ENCODE measurements at places on chromosomes 2 and 18.

DNA sequence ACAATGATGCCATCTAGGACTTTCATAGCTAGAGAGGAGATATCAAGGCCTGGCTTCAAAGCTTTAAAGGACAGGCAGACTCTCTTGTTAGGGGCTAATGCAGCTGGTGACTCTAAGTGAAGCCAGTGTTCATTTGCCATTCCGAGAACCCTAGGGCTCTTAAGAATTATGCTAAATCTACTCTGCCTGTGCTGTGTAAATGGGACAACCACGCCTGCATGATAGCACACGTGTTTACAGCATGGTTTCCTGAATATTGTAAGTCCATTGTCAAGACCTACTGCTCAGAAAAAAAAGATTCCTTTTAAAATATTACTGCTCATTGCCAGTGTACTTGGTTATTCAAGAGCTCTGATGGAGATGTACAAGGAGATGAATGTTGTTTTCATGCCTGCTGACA lies 188.4 kb downstream of the SEPTIN10 start:
- DNase-seq: no peak

GRCh38 chr2:189273734-189274133 lies 94.2 kb upstream of the COL5A2 start:
- no peak for DNase-seq

DNA sequence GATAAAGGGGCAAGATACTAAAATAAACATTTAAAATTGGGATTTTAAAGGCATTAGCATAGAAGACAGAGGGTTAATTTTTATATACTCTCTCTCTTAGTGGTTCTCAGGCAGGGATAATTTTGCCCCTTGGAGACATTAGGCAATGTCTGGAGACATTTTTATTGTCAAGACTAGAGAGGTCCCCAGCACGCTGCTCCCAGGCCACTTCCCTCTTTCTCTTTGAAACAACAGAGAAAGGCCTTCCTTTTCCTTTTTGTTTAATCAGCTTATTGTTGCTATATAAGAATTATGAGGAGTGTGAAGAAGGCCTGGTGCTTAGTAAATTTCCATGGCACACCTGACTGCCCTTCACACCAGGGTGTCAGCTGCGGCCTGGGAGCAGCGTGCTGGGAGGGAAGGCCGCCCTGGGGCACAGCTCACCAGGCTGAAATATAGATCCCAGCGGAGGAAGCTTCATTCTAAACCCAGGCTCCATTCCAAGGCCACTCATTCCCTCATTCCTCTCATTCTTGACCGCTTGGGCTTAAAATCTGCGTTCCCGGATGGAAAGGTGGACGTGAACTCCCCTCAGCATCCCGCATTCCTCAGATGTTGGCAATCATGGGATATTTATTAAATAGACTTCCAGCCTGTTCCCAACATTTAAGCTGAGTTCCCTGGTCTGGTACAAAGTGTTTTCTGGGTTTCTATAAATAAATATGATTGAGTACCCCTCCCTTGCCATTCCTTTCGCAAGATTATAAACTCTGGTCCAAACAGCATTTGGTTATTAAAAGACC lies 22.5 kb downstream of the SLC14A2 start:
- no peak for DNase-seq

DNA sequence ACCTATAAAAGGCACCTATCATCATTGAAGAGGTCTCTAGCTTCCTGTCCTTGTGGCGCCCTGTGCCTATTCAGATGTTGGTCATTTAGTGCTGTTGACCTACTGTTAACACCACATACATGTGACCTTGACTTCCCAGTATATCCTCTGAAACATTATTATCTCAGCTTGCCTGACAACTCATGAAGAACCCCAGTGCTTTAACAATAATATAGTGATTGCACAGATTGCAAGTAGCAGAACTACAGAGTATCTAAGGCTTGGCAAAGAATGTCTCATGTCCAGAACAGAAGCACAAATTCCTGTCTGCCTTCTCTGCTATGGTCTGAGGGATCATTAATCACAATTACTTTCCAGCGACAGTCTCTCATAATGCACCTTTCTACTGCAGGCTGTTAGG lies 165.3 kb downstream of the LCLAT1 start:
- DNase-seq: no peak

DNA sequence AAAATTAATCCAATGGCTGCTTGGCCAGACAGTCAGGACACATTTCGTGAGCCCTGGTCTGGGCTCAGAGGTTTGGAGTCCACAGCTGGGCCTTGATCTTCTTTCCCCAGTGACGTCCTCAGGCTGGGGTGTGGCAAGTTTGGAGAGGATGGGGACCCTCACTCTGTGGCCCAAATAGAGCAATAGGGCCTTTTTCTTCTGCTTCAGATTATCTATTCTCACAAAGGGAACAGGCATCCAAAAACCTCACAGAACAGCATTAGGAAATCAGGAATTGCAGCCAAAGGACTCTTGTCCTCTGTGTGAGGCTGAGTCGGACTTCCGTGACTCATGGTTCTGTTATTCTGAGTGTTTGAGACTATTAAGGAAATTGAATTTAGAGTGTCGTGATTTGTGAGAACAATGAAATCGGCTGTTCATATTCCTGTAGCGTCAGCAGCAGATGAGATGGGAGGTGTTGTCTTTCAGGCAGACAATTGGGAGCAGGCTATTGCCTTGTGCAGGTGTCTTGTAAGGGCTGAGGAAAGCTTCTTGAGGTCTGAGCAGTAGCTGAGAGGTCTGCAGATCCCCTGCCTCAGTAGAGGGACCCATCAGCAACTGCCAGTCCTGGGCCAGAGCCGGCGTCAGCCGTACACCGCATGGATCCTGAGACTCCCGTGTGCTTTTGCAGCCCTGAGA lies 113.8 kb downstream of the SH3RF3 start:
- no peak for DNase-seq

DNA sequence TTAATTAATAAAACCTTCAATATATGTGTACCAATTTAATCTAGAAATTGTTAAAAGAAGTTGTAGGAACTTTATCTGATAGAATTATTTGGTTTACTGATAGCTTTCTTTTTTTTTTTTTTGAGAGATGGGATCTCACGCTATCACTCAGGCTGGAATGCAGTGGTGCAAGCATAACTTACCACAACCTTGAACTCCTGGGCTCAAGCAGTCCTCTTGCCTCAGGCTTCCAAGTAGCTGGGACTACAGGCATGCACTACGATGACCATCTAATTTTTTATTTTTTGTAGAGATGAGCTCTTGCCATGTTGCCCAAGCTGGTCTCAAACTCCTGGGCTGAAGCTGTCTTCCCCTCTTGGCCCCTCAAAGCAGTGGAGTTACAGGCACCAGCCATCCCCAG lies 66.8 kb downstream of the CCDC138 start:
- no peak for DNase-seq

DNA sequence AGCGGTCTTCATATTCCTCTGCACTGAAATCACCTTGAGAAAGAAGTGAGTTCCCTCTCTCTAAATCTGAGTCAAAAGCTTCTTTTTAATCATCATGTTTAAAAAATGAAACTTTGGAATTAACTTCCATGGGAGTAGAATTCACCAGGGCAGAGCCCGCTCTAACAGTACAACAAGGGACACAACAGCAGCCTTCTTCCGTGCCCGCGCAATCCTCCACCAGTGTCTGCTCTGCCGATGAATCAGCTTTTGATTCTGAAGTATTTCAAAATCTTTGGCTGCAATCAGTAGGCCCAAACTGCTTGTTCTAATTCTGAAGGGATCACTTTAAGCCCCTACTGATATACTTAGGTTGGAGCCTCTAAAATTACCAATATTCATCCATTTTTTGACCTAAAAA lies 76.9 kb downstream of the USP40 start:
- DNase-seq: no peak

DNA sequence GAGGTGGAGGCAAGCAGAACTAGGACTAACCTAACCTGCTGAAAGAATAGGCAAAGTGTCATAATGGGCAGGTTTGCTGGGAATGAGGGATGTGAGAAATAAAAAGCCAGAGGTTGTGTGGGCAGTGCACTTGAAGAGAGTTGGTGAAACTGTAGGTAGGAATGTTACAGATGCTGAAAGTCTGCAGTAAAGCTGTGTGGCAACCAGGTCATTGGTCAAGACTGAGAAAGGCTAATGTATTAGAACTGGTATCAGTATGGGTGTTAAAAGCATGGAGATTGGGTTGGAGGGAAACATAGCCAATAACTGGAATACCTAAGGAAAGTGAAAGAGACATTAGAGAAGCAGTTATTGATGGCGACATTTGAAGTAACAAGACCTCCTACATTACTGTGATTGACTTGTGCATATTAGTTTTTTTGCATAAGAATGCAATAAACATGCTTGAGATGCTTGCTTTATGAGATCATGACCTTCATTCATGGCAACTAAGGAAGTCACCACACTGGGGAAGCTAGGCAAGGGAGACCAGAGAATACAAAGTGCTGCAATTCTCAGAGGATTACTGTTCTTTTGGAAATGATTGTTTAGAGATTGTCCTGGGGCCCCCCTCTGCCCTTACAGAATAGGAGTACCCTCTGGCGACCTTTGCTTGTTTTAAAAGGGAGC lies 11.8 kb downstream of the GULP1 start:
- DNase-seq: no peak

DNA sequence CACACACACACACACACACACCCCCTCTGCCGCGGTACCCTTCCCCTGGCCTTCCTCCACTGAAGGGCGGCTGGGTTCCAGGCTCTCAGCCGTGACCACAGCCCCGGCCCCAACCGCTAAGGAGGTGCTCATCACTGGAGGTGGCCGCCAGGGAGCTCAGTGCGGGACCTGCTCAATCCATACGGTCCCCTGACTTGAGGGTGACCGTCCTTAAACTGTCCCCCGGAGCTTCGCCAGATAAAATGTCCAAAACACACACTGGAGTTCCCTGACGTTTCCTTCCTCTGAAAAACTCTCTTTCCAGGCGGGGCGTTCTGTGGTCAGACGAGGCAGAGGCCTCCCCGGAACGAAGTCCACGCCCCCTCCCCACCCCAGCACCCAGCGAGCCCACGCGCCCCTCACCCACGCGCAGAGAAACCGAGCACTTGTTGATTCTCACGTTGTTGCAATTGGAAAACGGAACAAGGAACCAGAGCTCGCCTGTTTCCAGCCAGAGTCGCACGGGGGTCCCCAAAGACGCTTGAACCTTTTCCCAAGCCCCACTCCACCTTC lies 1.4 kb downstream of the MBP start:
- no peak for DNase-seq

DNA sequence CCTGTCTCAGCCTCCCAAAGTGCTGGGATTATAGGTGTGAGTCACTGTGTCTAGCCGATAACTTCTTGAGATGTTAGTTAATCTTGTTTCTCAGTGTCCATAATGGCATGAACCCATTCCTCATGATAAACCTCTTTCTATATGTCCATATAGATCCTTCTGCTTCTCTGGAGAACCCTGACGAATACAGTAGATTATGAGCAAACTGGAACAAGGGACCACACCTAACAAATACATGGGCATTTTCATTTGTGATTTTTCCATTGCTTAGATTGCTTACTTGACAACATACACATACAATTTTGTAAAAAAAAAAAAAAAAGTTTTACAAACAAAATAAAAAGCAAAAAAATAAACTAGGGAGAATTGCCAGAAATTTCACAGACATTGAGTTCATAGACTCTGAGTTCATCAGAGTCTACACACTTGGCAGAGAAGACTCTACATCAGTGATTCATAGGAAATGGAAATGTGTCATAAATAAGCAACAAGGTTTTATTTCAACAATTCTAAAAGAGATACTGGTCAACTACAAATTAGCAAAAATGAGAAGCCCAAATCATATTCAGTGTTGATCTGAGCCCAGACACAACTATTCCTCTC lies 96.7 kb downstream of the GALR1 start:
- no peak for DNase-seq

DNA sequence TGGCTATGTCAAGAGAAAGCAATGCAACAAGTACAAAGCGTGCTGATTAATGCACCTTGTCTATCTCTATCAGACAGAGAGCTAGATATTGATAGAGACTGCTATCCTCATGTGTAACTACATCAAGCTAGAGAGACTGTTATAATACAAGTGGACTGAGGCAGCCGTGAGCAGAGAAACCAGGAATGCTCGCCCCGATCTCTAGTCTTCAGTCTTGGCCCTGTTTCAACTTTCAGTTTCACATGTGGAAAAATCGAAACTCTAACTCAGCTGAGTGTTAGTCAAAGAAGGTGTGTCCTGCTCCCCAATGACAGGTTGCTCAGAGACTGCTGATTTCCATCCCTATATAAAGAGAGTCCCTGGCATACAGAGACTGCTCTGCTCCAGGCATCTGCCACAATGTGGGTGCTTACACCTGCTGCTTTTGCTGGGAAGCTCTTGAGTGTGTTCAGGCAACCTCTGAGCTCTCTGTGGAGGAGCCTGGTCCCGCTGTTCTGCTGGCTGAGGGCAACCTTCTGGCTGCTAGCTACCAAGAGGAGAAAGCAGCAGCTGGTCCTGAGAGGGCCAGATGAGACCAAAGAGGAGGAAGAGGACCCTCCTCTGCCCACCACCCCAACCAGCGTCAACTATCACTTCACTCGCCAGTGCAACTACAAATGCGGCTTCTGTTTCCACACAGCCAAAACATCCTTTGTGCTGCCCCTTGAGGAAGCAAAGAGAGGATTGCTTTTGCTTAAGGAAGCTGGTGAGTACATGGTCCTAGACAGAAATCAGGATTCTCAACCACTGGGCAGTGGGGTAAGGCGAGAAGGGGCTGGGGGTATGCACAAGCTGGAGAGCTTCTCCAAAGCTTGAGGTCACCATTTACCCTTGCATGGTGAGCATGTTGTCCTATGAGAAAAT lies at the start of gene RSAD2:
RSAD2 (plus strand) TSS at position 376 of the 903 bp plus-strand sequence; CDS start at position 400, 24 bp downstream.
- peak; percentile 64 for DNase-seq

GRCh38 chr2:229376866-229377265 lies 105.8 kb upstream of the PID1 start:
- no peak for DNase-seq

- no peak for DNase-seq
These were observed 3.9 kb upstream of the NPPC start for GRCh38 chr2:231929961-231930592.

GRCh38 chr2:191866675-191867506 lies 20.0 kb upstream of the CAVIN2 start:
- no peak for DNase-seq

GRCh38 chr2:76928026-76928425 lies 594.1 kb downstream of the LRRTM4 start:
- DNase-seq: no peak
